ENCODE measurements at places on chromosomes 12 and 14. TPM values are rescaled to one million over a fixed set of nuclear protein-coding genes. Genes with fewer than 3 reads are reported as not detected.

FAIM2 gene
- not detected for total RNA-seq

CBLN3 gene
- total RNA-seq = 2.8 TPM

HCAR2 gene
- total RNA-seq = 0.13 TPM

HAL gene
- total RNA-seq = 0.11 TPM

IRF2BPL gene
- total RNA-seq = 33.3 TPM

JAG2 gene
- total RNA-seq = 0.19 TPM

AKT1 gene
- 110 TPM for total RNA-seq

GRCh38 chr12:42135259-42135814 is 9.3 kb downstream of the GXYLT1 start:
- no peak overlapping the region for H3K27ac ChIP-seq
- H3K36me3 ChIP-seq = no peaks in the 10 kb centered on the region
- H3K4me3 ChIP-seq = no peak overlapping the region
- H3K27me3 ChIP-seq = no peaks in the 10 kb centered on the region
- no peak for DNase-seq

DNA sequence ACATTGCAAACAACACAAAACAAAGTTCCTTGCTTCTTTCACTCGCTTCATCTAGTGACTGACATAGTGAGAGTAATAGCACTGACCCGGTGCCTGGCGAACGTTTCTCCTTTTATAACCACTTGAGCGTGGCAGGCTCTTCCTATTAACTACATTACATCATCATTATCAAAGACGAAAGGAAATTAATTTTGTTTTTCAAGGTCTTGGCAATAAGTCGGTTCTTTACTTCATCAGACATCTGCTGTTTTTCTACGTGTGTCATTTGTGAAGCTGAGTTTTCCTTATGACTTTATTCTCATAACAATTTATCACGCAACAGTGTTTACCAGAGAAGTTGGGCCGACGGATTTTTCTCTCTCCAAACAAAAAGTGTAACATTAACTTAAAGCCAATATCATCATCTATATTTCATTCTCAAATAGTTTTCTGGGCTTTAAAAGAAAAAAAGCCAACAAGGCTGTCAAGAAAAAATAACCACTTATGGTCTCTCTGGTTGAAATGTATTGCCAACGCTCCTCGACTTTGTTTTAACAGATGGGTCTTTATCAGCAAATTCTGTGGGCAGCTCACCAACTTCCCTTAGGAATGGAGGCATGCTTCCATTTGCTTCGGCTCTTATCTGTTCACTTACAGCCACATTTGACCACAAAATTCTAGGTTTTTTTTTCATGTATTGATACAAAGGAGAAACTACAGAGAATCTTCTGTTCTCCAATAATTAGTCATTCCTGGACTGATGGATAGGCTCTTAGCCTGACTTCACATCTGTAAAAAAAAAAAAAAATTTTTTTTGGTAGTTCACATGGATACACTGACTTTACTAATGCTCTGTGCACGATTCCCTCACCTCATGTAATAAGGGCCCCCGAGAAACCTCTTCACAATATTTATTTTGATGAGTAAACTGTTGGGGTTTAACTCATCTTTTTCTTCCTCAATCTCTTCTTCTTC is 97.1 kb upstream of the CDKN3 start:
- no peaks in the 10 kb centered on the region for H3K27me3 ChIP-seq
- no peak for DNase-seq
- no peaks in the 10 kb centered on the region for H3K4me1 ChIP-seq
- H3K27ac ChIP-seq = no peak overlapping the region
- no peak overlapping the region for H3K4me3 ChIP-seq

DNA sequence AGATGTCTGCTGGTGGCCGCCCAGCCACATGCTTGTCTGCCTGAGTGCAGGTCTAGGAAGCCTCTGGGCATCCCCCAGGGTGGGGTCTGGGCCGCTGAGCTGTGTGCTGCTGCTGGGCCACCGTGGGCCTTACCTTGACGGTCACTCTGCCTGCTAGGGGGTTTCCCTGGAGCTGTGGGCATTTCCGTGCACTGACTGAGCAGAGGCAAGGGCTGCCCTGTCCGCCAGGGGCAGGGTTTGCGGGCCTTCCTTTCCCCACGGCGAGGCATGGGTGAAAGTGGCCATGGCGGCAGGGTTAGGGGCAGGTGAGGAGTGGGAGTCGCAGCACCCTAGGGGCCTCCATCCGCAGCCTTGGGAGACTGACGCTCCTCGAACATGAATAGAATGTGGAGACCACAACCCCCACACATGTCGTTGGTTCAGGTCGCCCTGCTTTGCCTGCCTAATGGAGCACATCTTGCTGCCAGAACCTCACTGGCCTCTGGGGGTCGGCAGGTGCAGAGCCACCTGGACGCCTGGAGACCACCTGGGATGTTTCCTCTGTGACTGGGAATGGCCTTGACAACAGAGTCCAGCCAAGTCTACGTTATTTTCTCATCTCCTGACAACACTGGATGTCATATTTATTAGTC is 2.5 kb downstream of the ZBTB42 start:
- no peak for DNase-seq
- H3K4me1 ChIP-seq = peaks cover 8% of the 10 kb centered on the region
- H3K27ac ChIP-seq = no peak overlapping the region
- no peak overlapping the region for H3K4me3 ChIP-seq
- H3K27me3 ChIP-seq = no peaks in the 10 kb centered on the region
- no peaks in the 10 kb centered on the region for H3K36me3 ChIP-seq

GRCh38 chr12:87217491-87217890 is 811.7 kb downstream of the C12orf50 start:
- H3K27me3 ChIP-seq = no peaks in the 10 kb centered on the region
- H3K4me3 ChIP-seq = no peak overlapping the region
- H3K4me1 ChIP-seq = no peaks in the 10 kb centered on the region
- H3K27ac ChIP-seq = no peak overlapping the region
- DNase-seq = no peak
- H3K36me3 ChIP-seq = no peaks in the 10 kb centered on the region

GRCh38 chr14:60064491-60065072 is 27.1 kb upstream of the PCNX4 start:
- DNase-seq = peak; percentile 15
- H3K4me3 ChIP-seq = no peak overlapping the region
- H3K27ac ChIP-seq = no peak overlapping the region
- no peaks in the 10 kb centered on the region for H3K36me3 ChIP-seq

GRCh38 chr12:22437031-22437806 is 102.7 kb upstream of the ST8SIA1 start:
- no peaks in the 10 kb centered on the region for H3K36me3 ChIP-seq
- no peak for DNase-seq
- no peaks in the 10 kb centered on the region for H3K4me1 ChIP-seq
- H3K4me3 ChIP-seq = no peak overlapping the region
- no peaks in the 10 kb centered on the region for H3K27me3 ChIP-seq

- H3K4me3 ChIP-seq = no peak overlapping the region
- no peaks in the 10 kb centered on the region for H3K27me3 ChIP-seq
- peak overlapping the region; percentile 39 for H3K27ac ChIP-seq
- peak; percentile 78 for DNase-seq
Observed at GRCh38 chr14:53180272-53181221, 27.4 kb upstream of the DDHD1 start.

DNA sequence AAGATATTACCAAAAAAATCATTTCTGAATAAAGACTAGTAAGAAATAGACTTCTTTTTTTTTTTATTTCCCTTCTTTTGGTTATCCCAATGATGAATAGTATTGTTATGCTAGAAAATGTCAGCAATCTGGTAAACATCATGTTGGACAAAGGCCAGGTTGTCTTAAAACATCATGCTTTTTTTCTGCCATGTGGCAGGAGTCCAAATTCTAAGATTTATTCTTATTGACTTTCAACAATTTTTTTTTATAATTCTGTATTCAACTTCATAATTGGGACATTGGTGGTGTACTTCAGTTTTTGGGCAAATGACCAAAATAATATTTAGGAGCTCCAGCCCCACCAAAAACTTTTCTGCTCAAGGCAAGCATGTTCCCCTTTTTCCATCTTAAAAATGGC is 10.5 kb downstream of the DCN start:
- no peak for DNase-seq
- no peaks in the 10 kb centered on the region for H3K4me1 ChIP-seq
- no peaks in the 10 kb centered on the region for H3K27me3 ChIP-seq
- no peak overlapping the region for H3K27ac ChIP-seq
- no peaks in the 10 kb centered on the region for H3K36me3 ChIP-seq
- no peak overlapping the region for H3K4me3 ChIP-seq

DNA sequence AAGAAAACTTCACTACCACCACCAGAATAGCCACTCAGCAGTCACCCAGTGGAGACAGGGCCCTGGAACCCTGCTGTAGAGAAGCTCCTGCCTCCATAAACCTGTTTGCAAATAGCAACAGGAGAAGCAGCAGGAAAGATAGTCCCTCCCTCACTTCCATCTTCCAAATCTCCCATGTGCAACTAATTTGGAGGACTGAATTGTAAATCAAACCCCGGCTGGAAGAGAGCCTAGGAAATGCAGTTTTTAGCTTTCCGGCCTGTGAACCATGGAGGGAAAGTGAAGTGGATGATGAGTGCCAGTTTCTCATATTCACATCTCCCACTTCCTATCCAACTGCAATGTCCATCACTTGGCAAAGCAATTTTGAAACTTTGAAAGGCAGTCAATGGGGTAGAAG is 167.2 kb upstream of the FRMD6 start:
- H3K4me1 ChIP-seq = no peaks in the 10 kb centered on the region
- no peak overlapping the region for H3K4me3 ChIP-seq
- H3K27me3 ChIP-seq = no peaks in the 10 kb centered on the region
- no peaks in the 10 kb centered on the region for H3K36me3 ChIP-seq
- no peak for DNase-seq

Measured in GM12878 (cell line).